ENCODE measurements at places on chromosomes 13 and 19.

DNA sequence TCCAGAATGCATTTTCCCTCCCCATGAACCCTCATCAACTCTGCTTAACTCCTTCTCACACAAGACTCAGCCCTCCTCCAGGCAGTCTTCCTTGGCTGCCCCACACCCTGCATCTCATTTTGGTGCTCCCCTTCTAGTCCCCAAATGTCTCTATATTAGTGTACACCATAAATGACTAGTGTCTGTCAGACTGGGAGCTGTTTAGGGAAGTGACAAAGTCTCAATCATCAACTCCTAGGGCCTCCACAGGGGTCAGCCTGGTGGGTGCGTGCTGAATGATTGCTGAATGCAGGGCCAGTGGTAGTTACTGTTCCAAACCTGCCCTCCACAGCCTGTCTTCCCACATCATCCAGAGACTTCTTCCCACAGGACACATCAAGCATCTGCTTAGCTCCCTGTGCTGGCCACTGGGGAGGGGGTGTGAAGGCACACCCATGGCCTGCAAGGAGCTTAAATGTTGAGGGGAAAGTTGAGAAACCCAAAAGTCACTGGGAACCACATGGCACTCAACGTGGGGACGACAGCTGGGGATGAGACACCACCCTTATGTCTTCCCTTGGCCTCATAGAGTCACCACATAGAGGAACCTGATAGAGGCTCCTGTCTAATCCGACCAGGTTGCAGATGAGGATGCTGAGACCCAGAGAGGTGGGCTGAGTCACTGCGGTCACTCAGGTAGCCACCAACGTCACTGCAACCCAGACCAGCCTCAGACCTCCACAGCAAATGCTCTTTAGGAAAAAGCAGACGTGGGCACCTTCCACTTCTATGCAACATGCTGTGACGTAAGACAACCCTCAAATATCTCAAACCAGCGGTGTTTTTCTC lies 79.3 kb upstream of the TM9SF2 start:
- DNase-seq = no peak

GRCh38 chr13:29454931-29455481 lies 140.5 kb downstream of the SLC7A1 start:
- no peak for DNase-seq

DNA sequence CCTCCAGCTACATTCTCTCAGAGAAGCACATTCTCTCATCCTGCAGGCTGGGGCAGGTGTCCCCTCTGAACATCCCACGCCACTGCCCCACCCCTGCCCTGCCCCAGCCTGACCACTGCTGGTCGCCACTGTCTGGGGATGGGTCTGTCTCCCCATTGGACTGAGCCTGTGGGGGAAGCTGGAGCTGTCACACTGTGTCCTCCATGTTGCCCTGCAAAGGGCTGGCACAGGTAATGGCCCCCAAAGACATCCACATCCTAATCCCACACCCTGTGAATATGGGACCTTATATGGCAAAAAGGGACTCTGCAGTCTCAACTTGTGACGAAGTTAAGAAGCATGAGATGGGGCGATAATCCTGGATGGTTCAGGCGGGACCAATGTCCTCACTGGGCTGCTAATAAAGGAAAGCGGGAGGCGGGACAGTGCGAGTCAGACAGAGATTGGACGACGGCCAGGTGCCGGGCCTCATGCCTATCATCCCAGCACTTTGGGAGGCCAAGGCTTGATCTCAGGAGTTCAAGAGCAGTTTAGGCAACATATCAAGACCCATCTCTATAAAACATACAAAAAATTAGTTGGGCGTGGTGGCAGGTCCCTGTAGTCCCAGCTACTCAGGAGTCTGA lies 9.1 kb downstream of the AP2S1 start:
- DNase-seq = no peak

GRCh38 chr13:103516015-103516795 lies 450.0 kb upstream of the SLC10A2 start:
- no peak for DNase-seq

DNA sequence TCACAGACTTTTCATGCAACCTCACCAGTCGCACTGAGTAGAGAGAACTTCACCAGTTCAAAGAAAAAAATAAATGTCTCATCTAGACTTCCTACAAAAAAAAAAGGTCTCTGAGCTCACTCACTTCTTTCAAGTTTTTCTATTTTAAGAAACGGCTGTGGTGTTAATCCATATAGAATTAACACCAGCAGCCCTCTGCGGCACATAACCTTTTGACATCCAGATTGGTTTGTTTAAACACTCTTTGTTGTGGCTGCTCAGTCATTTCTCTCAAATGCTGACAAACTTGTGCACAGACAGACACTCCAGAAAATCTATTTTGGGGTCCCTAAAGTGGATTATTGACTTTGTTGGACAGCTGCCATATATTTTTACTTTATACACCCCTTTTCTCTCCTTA lies 874.9 kb downstream of the EFNB2 start:
- DNase-seq = no peak

- DNase-seq = no peak
Observed at GRCh38 chr13:90995614-90996013, 351.9 kb upstream of the MIR17HG start.

GRCh38 chr13:78976696-78977095 lies 317.7 kb upstream of the OBI1 start:
- DNase-seq = no peak

GRCh38 chr19:14383661-14384555 lies 2.7 kb downstream of the ADGRE5 start:
- no peak for DNase-seq

- no peak for DNase-seq
Observed at GRCh38 chr13:26300140-26300539, 46.2 kb downstream of the CDK8 start.

DNA sequence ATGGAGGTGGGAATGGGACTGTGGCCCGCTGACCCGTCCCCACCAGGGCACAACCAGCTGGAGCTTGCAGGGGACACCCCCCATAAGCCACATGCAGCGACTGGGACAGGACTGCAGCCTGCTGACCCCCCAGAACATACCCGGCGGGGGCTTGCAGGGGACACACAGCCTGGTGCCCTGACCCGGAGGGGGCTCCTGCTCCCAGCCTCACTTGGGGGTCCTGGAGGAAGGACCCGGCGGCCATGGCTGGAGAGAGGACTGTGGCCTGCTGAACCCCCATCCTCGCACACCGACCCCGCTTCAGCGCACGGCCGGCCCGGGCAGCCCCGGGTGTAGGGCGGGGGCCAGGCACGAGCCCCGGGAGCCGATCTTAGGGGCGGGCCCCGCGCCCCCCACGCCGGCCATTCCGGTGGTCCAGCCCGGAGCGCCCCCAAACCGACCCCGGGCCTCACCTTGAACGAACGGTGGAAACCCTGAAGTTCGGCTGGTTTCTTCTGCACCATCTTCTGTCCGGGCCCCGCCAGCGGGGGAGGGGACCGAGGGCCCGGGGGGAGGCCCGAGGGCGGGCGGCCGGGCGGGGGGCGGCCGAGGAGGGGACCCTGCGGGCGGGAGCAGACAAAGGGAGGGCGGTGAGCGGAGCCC lies 574 bp downstream of the MKNK2 start:
- no peak for DNase-seq

GRCh38 chr13:51924756-51925544 lies 63.2 kb downstream of the CCDC70 start:
- no peak for DNase-seq
